ENCODE measurements at places on chromosomes 7 and 10.

DNA sequence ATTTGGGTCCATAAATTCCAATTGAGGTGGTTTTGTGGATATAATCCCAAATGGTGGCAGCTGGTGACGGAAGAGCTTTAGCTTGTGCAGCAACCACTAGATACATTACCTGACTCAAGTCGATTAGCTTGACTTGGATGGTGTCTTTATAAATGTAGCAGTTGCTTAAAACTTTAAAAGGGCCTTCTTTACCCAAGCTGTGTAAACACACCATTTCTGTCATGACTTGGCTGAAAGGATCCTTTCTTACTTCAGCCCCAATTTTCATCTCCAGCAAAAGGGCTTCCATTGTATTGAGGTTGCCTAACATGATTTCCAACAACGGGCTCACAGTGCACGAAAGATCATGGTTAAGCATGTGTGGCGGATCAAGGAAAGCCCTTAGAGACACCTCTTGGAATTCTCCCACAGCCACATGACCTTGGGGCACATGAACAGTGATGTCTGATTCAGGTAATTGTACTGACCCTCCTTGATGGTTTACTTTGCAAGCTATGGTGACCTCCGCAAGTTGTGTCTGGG is 57.9 kb downstream of the MACC1 start:
- no peak for DNase-seq

DNA sequence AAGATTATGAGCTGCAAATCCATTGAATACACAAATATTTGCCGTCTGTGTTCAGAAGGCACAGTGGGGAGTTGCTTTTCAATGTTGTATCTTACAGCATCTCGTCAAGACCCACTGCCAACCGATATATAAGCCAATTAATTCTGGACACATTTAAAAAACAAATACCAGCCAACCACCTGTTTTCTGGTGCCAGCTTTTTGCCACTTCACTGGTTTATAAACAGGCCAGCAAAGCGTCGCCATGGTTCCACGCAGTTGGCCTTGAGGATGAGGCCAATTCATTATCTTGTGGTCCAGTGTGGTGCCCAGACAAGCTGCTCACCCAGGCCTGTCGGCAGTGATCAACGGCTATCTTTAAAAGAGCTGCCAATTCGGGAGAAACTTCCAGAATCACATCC is 321.0 kb downstream of the TCERG1L start:
- no peak for DNase-seq

DNA sequence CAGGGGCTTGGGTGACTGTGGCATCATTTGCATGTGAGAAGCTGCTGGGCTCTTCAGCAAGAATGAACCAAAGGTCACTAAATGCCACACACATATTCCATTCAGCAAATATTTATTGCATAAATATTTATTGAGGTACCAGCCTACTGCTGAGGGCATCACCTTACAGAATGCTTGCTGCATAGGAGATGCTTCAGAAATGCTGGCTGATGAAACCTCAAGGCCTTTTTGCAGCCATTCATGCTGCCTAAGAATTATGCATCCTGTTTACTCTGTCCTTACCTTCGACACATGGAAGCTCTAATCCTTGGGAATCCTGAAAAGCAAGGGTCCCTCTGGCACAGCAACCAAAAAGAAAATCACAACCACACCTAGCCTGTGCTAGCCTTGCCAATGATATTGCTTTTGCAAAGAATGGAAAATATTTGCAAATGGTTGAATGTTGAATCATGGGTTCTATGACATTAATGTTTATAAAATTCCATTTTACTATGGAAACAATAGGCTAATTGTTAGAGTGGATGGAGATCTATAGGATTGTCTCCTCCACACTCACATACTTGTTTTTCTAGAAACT is 79.6 kb downstream of the PCGF5 start:
- DNase-seq = no peak

- no peak for DNase-seq
Observed at GRCh38 chr7:24334012-24334411, 50.0 kb downstream of the NPY start.

GRCh38 chr7:8719102-8719501 is 285.7 kb downstream of the NXPH1 start:
- no peak for DNase-seq

- DNase-seq = no peak
Observed at GRCh38 chr7:134669845-134670373, 23.3 kb downstream of the BPGM start.

DNA sequence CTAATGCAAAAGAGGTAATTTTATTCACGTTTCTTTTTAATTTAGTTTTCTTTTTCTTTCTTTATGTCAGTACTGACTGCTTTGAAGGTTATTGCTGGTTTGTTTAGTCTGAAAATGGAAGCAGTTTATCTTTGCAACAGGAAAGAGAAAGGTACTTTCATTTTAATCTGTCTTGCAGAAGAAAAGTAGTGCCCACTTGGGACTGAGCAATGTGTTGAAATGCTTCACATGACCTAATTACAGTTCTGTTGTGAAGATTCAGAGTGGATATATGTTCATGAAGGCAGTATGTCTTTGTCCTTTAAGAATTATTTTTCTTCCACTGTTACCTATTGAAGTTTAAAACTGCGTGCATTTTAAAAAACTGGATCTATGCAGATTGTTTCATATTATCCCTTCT is 80.1 kb downstream of the ANKIB1 start:
- no peak for DNase-seq

DNA sequence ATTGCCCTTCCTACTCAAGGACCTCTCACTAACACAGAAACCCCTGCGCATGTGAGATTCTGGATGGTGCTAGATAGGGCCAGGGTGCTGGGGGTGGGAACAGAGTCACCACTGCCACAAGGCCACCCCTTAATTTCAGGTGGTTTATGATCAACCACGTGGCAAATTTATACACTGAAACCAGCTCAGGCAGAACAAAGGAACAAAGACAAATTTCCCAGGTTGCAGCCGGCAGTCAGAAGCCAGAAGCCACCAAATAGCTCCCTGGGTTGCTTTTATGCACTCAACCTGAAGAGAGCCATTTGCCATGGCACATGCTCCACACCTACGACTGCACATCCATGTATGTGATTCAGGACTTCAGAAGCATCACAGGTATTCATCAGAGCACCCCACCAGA is 2.5 kb downstream of the VOPP1 start:
- DNase-seq = no peak

- DNase-seq = no peak
Observed at GRCh38 chr10:43966571-43966965, 317.9 kb upstream of the ZNF32 start.

- DNase-seq = no peak
Observed at GRCh38 chr7:134030460-134030865, 96.7 kb upstream of the LRGUK start.

DNA sequence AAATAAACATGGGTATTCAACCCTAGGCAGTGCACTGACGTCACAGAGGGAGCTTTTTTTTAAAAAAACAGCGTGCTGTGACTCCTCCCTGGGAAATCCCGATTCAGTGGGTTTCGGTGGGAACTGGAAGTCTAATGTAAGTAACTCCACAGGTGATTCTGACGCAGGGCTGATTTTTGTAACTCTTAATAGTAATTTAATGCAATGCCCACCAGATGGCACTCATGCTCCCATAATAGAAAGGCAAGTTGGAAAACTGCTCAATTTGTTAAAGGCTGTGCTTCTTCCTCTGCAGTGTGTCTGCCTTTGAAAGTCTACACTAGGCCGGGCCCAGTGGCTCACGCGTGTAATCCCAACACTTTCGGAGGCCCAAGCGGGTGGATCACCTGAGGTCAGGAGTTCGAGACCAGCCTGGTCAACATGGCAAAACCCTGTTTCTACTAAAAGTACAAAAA is 10.9 kb upstream of the RSU1 start:
- DNase-seq = peak; percentile 54

- DNase-seq = no peak
Observed at GRCh38 chr7:45691155-45691656, 117.0 kb downstream of the ADCY1 start.

DNA sequence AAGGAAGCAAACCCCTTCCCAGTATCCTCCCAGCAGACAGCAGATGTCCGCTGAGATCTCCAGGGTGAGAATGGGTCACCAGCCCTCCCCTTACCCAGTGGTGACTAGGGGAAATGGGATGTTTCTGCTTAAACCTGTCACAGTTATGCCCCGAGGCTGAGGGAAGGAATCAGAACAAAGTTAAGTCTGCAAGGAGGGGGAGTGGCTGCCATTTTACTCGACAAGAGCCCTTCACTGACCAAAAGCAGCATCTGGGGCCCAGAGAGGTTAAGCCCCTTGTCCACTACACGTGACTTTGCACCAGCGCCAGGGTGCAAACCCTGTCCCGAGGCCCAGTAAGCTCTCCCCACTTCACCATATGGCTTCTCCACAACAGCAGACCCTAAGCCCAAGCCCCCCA is 4.6 kb upstream of the NANOS1 start:
- DNase-seq = no peak

- DNase-seq = no peak
Observed at GRCh38 chr7:156604311-156604710, 36.3 kb upstream of the RNF32 start.

GRCh38 chr10:102314801-102315200 is 69.5 kb downstream of the GBF1 start:
- DNase-seq = no peak

DNA sequence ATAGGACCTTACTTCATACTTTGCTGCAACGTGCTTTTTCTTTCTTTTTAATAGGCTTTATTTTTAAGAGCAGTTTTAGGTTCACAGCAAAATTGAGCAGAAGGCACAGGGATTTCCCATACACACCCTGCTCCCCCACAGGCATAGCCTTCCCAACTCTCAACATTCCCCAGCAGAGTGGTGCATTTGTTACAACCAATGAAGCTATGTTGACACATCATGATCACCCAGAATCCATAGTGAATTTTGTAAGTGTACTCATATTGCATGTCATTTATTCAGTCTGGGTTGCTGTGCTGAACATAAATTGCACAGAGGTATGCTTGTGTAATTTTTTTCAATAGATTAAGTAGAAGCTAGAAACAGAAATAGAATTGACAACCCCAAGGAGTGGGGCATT is 327.3 kb downstream of the INHBA start:
- DNase-seq = no peak

DNA sequence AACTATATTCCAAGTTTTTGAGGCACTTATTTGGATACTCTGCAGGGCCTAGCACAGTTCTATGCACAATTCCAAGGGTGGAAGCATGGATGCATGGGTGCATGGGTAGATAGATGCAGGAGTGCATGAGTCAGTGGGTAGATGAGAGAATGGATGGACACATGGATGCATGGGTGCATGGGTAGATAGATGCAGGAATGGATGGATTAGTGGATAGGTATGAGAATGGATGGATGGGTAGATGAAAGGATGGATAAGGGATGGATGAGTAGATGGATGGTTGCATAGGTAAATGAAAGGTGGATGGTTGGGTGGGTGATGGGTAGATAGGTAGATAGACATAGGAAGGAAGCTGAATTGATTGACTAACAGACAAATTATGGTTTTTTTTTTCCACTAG is 15.6 kb downstream of the PNLIPRP2 start:
- DNase-seq = no peak

- DNase-seq = no peak
Observed at GRCh38 chr7:47521011-47521795, 60.7 kb downstream of the TNS3 start.

DNA sequence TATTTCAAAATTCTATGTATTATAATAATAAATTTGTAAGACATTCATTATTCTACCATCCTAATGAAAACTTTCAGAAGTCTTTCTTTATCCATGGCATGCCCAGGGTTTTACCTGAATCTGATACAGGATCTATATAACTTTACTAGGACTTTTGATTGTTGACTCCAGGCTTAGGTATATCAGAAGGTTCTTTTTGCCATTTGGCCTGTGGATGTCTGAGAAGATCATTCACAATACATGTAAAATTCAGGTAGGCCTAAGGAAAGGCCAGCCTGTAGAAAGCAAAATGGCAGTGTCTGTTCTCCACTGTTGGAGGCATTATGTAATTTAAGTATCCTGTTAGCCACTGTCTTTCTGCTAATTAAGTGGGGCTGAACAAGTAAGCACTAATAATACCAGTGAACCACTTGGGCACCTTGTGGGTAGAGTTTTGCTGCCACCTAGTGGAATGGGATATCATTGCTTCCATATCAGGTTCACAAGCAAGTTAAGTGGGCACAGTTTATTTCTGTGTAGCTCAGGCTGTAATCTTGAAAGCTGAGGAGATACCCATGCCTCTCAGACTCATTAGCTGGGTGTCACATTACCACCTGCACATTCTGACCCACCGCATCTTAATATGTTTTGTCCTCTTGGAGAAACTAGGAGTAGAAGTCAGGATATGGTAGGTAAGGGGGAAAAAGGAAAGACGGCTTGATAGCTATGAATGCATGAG is 105.5 kb downstream of the SEPTIN7 start:
- DNase-seq = peak; percentile 57

DNA sequence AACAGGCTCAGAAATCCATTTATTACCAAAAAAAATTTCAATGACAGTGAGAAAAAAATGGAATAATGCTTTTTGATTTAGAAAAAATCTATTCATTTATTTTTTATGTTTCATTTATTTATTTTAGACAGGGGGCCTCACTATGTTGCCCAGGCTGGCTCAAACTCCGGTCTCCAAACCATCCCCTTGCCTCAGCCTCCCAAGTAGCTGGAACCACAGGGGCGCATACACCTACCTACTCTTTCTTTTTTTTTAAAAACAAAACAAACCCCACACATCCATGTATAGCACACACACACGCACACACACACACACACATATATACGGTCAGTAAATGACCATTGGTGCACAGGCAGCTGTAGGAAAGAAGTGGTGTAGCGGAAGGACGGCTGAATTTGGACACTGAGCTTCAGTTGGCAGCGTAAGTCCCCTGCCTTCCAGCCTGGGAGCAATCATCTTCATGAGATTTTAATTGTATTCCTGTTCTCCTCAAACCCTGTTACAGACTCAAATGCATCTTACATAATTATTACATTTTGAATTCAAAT is 28.8 kb downstream of the ARL4A start:
- no peak for DNase-seq

GRCh38 chr10:52903397-52903938 is 130.9 kb upstream of the MBL2 start:
- no peak for DNase-seq
